Stimulated activated CD4-positive, alpha-beta T cell treated with anti-CD3 and anti-CD28 coated beads, TNF-alpha, amount 100 ng/mL, for 4 hours (primary cell): ENCODE measurements at places on chromosomes 2 and 18.

GRCh38 chr2:62817995-62818713, 112.6 kb downstream of the EHBP1 start:
- no peak for DNase-seq

DNA sequence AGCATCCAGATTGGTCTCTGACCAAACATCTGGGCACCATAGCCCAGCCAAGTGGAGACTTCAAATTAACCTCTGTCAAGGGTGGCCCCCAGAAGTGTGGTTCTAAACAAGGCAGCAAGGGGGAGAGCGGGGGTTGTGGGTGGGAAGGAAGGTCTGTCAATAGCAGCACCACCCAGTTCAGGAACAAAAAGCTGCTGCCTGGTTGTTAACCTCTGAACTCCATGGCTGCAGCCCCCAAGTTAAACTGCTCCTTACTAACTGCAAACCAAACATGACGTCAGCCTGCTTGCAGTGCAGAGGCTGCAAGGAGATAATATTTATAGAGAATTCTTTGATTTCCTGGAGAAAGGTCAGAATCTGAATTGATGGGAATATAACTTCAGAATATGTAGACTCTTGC, 76.5 kb downstream of the ARL4C start:
- no peak for DNase-seq

DNA sequence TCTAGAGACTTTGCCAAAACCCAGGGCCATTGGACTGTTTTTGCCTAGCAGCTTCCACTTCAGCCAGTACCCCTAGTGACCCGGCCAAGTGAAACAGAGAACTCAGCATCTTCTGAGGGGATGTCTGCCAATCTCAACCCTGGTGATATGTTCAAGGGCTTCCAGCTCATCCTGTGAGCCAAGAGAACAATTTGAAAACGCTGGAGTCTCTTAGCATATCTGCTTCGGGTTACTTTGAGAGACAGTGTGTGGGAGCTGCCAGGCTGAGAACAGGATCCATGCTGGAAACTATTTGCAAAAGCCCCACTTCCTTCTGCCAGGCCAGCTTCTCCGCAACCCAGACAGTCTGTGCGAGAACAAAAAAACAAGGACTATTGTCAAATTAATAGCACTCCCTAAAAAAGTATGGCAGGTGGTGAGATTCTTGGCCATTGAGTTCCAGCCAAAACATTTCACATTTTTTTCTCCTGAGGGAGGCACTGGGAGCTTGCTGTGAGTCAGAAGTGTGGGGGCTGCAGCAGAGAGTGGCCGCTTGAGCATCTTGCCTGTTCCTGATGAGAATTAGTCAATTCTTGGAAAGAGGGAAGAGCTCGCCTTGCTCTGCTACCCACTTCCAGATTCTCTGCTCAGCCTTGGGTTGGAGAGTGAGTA, 395.6 kb upstream of the TRIB2 start:
- no peak for DNase-seq

- no peak for DNase-seq
Observed at GRCh38 chr18:37534627-37535026, 31.0 kb downstream of the CELF4 start.

DNA sequence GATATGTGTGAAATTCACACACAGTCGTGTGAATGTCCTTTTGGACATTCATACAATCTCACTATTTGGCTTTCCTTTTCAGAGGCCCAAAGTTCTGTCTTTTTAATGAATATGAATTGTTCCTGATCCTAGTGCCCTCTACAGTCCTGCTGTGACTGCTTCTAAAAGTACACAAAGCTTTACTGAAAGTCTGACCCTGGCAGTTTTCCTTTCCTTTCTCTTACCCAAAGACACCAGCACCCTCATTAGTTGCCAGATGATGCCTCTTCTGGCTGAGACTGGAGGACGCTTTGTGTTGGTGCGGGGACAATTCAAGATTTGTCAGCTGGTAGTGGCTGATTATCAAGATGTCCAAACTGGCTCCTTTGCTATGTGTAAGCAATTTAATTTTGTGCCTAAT, 81.8 kb upstream of the CDCA7 start:
- DNase-seq, result no peak

GRCh38 chr18:39962546-39962945, 1992.5 kb upstream of the PIK3C3 start:
- no peak for DNase-seq

GRCh38 chr2:217650229-217650628, 352.6 kb downstream of the TNS1 start:
- DNase-seq, result no peak

DNA sequence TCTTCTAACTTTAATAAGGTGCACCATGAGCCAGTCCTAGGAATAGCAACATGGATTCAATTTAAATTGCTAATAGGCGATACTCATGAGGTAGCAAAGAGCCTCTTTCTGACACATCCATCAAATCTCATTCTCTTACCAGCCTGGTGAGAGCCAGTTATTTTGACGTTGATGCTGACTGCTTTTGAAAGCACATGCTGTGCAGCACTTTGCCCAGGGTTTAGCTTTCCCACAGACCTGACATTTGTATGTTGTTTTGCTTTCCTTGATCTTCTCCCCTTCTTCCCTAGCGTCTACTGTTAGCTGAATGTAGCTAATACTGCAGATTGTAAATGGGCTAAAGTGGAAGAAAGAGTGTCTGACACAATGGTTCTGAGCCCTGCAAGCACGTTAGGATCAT, 101.1 kb upstream of the CCDC85A start:
- no peak for DNase-seq

- no peak for DNase-seq
Observed at GRCh38 chr2:99729104-99730025, 239.5 kb upstream of the REV1 start.

- no peak for DNase-seq
Observed at GRCh38 chr2:47484396-47484795, 81.4 kb downstream of the MSH2 start.

DNA sequence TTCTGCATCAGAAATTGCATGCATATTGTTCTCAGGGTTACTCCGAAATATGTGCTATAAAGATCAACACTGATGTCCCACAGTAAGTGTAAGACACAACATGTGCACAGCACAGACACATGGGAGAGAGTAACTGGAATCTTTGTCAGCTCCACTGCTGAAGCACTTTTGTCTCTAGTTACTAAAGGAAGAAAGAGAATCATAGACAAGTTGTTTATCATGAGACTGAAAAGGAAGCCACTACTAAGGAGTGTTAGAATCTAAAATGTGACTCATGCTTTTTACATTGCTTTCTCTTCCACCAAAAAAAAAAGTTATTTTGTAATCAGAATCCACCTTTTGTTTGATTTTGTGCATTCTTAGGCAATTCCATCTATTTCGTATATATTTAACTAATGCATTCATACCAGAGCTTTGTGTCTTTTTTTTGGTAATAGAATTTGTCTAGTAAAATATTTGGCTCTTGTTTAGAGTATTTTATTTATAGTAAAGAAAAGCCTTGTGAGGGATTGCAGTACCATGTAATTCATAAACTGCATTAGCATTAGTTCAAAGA, 502.4 kb downstream of the FBXO15 start:
- DNase-seq, result no peak

DNA sequence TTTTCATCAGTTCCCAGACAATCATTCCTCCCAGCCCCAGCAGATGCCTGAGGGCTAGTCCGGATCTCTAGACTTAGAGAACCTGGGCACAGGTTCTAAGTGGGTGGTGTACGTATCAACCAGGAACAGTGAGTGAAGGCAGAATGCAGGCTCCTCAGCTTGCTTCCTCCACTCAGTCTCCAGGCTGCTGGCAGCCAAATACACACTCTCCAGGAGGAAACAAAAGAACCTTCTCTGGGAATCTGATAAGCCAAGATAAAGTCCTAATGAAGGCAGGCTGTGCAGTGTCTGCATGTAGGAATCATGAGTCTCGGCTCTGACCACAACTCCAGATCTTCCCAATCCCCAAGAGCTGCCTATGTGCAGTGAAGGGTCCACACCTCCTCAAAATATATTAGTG, 245.7 kb downstream of the SP3 start:
- no peak for DNase-seq

GRCh38 chr2:74704216-74704615, 50.2 kb downstream of the SEMA4F start:
- DNase-seq, result no peak

GRCh38 chr2:231190531-231191197, 7.8 kb upstream of the ARMC9 start:
- DNase-seq, result no peak

- DNase-seq, result no peak
Observed at GRCh38 chr18:13245481-13246000, 27.0 kb downstream of the LDLRAD4 start.

- no peak for DNase-seq
Observed at GRCh38 chr2:151655663-151656398, 78.4 kb downstream of the NEB start.

- DNase-seq, result peak; percentile 13
Observed at GRCh38 chr18:49055754-49056172, 105.0 kb upstream of the SMAD7 start.

DNA sequence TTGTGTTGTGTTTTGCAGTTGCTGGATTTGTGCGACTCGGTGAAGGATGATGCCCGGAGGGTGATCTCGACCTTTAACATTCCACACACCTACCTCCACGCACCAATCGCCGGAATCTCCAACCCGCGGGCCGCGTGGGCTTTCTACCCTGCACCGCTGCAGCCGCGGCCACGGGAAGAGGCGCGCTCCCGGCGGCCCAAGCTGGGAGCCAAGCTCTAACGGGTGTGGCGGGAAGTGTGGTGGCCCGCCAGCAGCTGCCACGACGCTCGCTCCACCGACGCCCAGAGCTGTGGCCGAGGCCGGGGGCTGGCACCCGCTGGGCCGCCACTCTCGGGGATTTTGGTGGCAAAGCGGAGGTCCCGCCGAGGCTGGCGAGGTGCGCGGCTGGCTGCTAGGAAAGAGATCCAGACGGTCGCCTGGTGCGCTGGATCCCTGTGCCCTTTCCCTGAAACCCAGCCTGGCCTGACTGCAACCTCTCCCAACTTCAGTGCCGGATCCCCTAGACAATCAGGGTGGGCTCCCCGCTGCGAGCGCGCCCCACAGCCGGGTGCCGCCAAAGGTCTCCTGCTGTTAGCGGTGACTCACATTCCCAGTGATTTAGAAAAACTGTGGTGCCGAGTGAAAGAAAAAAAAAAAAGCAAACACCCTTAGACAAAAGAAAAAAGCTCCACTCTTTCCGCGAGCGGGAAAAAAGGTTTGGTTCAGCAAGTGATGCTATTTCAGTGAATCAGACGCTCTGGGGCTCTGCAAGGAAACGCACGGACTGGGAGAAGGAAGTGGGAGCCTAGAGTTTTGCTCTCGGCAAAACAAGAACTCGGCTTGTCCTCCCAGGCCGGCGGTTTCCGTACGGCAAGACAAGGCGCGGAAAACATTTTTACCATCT, 2.9 kb upstream of the BCL2L11 start:
- no peak for DNase-seq

DNA sequence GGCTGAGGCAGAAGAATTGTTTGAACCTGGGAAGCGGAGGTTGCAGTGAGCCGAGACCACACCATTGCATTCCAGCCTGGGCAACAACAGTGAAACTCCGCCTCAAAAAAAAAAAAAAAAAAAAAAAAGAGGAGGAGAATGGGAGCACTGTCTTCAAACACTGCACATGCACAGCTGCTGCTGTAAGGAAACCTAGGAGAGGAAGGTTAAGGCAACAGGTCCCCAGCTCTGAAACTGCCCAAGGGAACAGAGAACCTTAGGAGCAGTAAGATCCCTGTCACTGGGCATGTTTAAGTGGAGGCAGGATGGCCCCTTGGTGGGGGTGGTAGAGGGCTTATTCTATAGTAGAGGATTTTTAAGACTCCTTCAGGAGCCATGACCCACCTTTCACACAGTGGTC, 111.2 kb downstream of the CLIP4 start:
- no peak for DNase-seq

GRCh38 chr2:60096556-60096955, 456.9 kb downstream of the BCL11A start:
- DNase-seq, result no peak

DNA sequence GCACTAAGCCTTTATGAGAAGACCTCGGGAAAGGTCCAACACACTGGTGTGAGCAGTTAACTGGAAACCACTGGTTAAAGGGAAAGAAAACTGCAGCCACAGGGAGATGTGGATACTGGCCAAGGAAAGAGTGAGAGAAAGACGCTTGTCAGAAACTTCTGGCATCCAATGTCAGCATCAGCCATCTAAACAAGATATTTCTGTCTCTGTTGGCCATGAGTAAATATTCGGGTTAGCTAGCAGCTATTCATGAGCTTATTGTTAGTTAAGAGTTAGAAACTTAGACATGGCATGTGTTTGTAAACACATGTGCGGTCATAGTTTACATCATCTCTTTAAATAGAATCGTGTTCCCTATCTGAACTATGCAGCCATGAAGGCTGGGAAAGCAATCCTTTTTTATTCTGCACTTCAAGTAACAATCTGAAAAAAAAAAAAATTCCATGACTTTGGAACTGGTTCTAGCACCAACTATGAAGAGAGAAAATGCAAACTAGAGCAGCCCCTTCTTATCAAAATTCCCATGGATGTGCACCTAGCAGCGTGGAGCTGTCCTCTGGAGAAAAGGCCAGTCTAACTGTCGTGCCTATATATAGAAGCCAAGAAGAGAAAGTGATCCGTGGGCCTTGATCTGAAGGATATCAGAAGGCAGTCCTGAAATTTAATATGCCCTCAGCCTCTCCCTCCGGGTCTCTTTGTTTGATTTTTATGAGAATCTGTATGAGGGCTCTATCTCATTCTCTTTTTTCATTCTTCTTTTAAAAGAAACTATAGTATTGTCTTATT, 84.0 kb upstream of the RFX8 start:
- no peak for DNase-seq

DNA sequence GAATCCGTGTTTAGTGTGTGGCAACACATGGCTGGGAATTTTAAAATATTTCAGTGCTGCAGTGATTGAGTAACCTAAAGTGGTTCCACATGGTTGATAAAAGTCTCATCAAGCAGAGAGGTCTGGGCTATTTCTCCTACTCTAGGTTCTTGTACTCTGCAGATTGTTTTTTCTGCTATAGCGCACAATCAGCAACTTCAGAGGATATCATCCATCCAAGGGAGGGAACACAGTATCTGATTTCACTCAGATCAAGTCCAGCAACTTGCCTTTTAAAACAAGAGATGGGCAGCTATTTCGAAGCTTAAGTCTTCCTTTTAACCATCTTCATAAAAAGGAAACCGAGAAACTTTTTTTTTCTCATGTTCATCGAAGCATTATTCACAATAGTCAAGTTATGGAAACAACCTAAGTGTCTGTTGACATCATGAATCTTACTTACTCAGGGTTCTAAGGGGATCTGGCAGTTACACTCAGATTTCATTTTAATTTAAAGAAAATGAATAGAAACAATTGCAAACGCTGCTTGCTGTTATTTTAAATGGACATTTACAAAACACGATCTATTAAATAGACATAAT, 172.7 kb upstream of the TRIB2 start:
- no peak for DNase-seq

GRCh38 chr2:122063716-122064115, 308.3 kb downstream of the TSN start:
- DNase-seq, result no peak

DNA sequence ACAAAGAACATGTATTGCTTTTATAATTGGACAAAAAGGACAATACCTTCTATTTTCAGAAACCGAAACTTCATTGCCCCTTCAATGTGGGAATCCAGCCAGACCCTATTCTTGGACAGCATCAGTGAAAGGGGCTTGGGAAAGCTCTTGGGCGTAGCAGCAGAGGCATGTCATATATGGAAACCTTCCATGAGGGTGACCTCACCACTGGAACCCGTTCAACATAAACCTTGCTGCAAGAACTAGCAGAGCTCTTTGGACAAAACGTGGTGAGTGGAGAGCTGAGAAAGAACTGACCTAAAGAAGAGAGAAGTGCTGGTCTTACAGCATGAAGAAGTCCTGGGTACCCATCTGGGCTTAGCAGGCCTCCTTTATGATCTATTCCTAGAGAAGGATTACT, 22.7 kb upstream of the ACTG2 start:
- DNase-seq, result no peak
